ENCODE measurements at places on chromosomes 3 and 15.

DNA sequence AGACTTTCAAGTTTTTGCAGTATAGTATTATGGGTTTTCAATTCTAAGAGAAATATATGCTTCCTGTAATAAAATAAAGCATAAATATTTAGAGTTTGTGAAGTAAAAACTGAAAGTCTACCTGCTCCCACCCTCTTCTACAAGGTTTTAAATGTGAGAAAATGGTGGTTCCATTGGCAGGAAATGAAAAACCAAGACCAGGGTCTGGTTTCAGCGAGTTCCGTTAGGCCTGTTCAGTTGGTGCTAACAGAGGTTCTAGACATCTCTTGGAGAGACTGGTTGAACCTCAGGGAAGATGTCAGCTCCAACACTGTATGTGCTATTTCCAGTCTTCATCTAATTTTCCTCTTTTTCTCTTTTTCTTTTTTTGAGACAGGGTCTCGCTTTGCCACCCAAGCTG lies 11.8 kb upstream of the MYO1E start:
- no peak for DNase-seq

DNA sequence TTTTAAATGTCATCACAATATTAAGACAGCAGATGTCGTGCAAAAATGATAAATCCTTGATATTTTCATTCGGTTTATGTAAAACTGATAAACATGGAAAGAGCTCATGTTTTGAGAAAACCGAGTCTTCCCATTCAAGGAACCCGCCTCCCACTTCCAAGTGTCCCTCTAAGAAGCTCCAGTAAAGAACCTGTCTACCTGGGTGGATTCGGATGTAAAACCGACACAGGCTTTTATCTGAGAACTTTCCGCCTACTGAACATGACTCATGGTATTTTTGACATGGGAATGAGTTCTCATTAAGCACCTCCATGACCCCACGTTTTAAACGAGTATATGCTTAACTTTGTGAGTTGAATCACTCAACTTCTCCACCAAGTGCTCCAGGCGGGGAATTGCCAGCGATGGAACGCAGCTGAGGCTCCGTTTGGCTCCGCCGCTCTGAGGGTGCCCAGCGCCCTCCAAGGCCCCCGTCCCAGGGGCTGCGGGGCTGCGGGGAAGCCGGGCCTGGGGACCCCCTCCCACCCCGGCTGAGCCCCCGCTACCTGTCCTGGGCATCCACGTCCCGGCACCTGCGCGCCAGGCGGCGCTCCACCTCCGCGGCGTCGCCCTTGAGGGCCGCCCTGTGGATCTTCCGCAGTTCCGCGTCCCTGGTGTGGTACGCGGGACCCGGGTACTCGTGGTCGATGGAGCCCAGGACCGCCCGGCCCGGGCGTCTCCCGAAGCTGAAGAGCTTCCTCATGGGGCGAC lies 119.9 kb downstream of the LMLN start:
- DNase-seq: no peak

DNA sequence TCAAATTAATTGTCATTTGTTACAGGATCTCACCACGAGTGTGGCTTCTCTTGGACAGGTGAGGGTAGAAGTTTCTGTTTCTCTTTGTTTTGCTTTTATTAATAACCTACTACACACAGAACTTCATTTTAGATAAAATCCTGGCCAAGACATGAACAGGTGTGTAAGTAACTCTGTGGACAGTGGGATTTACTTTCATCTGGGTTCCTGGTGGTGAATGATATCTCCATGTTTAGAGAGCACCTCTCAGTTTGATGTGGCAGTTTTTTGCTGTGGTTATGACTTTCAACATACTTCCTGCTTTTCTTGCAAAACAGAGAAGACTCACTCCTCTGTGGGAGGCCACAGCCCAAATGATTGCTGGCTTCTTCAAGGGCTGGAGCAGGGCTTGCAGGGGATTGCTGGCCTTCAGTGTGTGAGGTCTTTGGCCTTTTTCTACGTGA lies 71.1 kb upstream of the XCR1 start:
- DNase-seq: peak; percentile 84

GRCh38 chr3:12992629-12993516 lies 80.4 kb downstream of the IQSEC1 start:
- no peak for DNase-seq

DNA sequence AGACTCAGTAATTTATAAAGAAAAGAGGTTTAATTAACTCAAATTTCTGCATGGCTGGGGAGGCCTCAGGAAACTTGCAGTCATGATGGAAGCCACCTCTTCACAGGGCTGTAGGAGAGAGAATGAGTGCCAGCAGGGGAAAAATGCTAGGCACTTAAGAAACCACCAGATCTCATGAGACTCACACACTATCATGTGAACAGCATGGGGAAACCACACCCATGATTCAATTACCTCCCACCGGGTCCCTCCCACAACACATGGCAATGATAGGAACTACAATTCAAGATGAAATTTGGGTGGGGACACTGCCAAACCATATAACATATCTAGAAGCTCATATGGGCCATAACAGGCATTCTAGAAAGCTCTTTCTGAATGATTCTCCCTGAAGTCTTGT lies 190.3 kb downstream of the WNT5A start:
- peak; percentile 74 for DNase-seq

- DNase-seq: peak; percentile 98
These were observed 21.6 kb downstream of the ANAPC13 start for GRCh38 chr3:134464064-134464688.

- DNase-seq: no peak
These were observed 254.0 kb upstream of the SOX2 start for GRCh38 chr3:181457756-181458155.

DNA sequence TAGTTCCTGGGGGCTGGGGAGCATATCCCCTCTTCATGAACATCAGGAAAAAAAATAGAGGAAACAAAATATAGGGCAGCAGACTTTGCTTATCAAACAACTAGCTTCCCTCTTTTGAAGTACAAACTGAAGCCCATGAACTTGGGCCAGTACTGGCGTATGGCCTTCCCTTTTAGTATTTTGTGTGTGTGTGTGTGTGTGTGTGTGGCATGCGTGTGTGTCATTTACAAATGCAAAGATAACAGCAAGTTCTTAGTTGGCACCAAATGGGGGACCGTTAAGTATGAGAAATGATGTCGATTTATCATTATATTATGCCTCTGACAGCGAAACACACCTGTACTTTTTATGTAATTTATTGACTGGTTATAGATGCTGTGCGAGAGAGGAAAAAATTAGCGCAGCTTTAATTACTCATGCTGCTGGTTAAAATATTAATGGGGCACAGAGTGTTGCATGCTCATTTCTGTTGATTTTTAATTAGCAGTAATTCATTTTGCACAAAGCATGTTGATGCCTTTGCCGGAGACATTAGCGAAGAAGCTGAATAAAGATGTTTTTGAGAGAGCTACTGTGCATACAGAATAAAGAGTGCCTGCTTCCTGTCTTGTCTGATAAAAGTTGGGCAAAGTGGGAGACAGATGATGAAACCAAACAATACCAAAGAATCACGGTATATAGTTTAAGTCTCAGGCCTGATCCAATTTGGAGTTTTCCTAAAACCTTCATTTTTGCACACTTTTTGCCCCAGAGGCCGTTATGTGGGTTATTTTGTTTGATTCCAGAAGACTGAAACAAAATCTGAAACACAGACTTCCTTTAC lies 297.1 kb downstream of the SATB1 start:
- no peak for DNase-seq

GRCh38 chr3:113177526-113177925 lies 33.8 kb upstream of the BOC start:
- DNase-seq: no peak

GRCh38 chr3:52231502-52232278 lies 6.2 kb upstream of the TLR9 start:
- DNase-seq: peak; percentile 28

DNA sequence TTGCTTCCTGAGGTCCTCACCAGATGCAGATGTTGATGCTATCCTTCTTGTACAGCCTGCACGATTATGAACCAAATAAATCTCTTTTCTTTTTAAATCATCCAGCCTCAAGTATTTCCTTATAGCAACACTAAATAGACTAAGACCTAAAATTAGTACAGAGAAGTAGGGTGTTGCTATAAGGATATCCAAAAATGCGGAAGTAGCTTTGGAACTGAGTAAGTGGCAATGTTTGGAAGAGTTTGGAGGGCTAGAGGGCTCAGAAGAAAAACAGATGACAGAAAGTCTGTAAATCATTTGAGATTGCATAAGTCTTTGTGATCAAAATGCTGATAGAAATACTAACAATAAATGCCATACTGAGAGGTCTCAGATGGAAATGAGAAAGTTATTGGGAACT lies 894.9 kb downstream of the DIPK2A start:
- peak; percentile 74 for DNase-seq

- DNase-seq: no peak
These were observed 76.2 kb upstream of the MELTF start for GRCh38 chr3:197105786-197106185.

GRCh38 chr3:188557235-188557634 lies 403.3 kb downstream of the LPP start:
- DNase-seq: peak; percentile 49

- no peak for DNase-seq
These were observed 134.0 kb downstream of the TPRA1 start for GRCh38 chr3:127456471-127457093.

DNA sequence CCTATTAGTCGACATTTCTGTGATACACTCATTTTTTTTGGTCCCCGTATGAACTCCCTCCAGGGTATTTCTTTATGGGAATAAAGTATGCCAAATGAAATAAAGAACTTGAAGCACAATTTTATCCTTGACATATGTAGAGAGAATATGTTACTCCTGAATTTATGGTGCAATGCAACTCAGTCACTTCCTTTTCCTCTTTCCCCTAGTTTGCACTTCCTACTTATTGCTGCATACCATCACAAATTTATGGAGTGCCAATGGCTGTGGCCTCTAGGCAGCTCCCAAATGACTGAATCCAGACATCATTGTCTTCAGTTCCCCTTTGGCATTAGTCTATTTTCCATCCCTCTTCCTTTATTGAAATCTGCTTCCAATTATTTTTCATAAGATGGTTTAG lies 403.5 kb downstream of the FHIT start:
- DNase-seq: no peak

Data from fibroblast of gingiva (primary cell).